Fibroblast of lung (primary cell): ENCODE measurements at places on chromosomes 4 and X.
A peak's percentile ranks its signal among the peaks of the same experiment; 100 is the strongest.

DNA sequence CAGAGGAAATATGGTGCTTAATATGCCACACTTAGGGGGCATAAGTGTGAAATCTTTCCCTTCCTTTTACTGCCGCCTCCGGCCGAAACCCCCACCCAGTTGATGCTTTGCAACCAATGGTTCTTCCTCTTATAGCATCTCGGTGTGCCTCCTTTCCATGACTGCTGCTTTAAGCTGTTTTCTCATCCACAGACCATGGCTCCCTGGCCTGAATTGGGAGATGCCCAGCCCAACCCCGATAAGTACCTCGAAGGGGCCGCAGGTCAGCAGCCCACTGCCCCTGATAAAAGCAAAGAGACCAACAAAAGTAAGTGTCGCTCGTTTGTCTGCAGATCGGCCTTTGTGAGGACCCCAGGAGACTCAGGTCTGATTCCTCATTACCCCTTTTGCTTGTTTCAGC lies 6.7 kb downstream of the SLC34A2 start:
- no peak for DNase-seq

GRCh38 chr4:139282721-139283075 lies 2.7 kb upstream of the MGARP start:
- no peak for DNase-seq

DNA sequence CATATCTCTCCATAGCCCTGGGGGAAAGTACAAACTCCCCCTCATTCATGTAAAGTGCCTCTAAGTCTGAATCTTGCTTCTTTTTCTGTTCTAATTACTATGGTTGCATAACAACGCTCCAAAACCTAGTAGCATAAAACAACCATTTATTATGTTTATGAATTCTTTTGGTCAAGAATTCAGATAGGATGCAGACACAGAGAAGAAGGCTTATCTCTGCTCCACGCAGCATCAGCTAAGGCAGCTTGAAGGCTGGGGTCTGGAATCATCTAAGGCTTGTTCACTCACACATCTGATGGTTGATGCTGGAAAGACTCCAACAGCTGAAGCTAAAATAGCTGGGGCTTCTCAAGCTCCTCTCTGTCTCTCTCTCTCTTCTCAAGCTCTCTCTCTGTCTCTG lies 564.5 kb downstream of the ZNF674 start:
- DNase-seq: no peak

- no peak for DNase-seq
Observed at GRCh38 chr4:122959441-122959840, 37.0 kb upstream of the NUDT6 start.

- peak; percentile 18 for DNase-seq
Observed at GRCh38 chrX:68072041-68072440, 361.3 kb downstream of the OPHN1 start.

- DNase-seq: no peak
Observed at GRCh38 chr4:85725721-85726170, 250.8 kb downstream of the ARHGAP24 start.

DNA sequence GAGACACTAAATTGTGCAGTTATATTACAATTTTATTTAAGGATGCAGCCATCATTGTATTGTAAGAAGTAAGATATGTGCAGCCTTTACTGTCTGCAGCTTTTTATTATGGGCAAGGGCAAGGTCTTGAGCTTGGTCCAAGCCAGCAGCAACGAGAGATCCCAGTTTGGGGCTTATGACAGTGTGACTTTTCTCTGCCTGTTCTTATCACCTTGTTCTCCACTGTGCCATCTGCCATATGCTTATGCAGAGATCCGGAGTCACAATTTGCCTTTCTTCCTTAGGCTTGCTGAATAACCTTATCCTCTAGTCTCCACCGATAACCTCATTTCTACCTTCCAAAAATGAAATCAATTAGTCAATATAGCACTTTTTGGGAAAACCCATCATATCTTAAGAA lies 30.4 kb downstream of the MAPK10 start:
- no peak for DNase-seq

- no peak for DNase-seq
Observed at GRCh38 chr4:131002132-131002531, 1906.2 kb downstream of the C4orf33 start.

- DNase-seq: peak; percentile 67
Observed at GRCh38 chr4:144787365-144788258, 141.7 kb downstream of the HHIP start.

- DNase-seq: peak; percentile 67
Observed at GRCh38 chr4:26238778-26239679, 81.8 kb upstream of the RBPJ start.

DNA sequence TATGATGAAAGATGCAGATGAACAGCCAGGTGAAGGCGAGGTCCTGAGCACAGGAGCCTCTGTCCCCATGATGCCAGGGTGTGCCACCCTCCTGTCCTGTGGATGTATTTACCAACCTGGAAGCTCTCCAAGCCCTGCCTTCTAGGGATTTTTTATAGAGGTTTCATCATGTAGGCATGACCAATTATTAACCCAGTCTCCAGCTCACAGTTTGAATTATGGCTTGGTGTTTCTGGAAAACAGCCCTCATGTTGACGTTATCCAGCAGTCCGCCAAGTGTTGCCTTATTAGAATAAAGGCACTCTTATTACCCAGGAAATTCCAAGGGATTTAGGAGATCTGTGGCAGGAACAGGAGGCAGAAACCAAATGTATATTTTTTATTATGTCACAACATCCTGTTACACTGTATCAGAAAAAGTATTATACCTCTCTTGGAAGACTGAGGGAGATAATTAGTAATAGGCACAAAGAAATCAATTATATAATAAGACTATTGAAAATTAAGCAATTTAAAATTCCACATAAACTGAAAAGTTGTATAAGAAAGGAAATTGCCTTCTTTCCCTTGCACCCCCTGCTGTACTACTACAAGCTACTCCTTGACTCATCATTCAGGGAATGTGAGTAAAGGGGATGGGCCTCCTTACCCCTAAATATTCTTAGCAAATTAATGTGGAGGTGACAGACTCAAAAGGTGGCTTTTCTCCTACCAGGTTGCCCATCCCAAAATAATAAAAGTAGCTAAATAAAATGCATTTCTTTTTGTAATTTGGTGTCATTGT lies 129.6 kb downstream of the ZNF330 start:
- peak; percentile 94 for DNase-seq

DNA sequence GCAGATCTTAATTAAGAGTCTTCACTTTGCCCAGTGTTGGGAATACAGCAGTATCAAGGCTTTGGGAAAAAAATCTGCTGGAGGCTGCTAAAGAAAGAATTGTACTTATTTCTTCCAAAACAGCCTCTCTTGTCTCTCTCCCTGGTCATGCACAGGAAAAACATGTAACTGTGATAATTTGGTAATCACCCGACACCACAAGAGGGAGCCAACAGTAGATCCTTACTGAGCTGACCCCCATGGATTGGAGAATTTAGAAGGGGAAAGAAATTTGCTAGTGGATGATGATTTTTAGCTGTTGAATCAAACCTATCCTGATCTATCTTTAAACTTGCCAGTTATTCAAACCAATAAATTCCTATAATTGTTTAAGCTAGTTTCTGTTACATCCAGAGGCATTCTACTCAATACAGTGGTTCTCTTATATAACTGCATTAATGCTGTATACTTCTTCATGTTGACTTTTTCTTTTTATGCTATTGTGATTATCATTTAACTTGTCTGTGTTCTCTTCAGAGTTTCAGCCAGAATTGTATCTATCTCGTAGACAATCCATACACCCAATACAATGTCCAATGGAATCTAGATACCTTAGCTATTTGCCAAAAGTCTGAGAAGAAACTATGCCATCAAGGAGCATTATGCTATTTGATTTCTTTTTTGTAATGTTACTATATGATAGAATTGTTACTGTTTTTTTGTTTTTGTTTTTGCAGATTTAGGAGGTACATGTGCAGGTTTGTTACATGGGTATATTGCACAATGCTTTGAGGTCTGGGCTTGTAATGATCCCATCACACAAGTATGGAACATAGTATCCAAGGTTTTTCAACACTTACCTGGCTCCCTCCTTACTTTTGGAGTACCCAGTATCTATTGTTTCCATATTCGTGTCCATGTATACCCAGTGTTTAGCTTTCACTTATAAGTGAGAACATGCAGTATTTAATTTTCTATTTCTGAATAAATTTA lies 31.3 kb upstream of the ARHGEF38 start:
- peak; percentile 42 for DNase-seq

GRCh38 chrX:23782455-23782854 lies 518 bp upstream of the SAT1 start:
- DNase-seq: no peak

GRCh38 chr4:104163820-104164219 lies 330.9 kb downstream of the CXXC4 start:
- DNase-seq: no peak

- DNase-seq: no peak
Observed at GRCh38 chr4:130124066-130124465, 1028.1 kb downstream of the C4orf33 start.

DNA sequence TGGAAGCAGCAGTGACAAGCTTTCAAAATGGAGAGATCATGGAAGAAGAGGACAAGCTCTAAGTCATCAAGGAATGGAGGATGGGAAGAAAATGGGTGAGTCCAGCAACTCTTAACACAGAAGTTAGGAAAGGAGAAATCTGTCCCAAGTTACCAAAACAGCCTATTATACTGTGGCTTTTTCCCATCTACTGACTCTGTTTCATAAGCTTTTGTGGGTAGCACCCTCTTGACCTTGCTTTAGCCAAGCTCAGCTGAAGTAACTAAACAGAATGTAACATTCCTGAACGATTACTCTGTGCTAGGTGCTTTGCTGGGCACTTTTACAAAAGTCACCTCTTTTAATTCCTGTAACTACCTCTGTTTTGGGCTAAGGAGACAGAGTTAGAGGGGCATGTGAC lies 54.9 kb downstream of the MAP7D2 start:
- peak; percentile 82 for DNase-seq

- DNase-seq: peak; percentile 83
Observed at GRCh38 chrX:31609130-31609529, 537.3 kb upstream of the FTHL17 start.

GRCh38 chr4:162456106-162456505 lies 292.3 kb upstream of the FSTL5 start:
- no peak for DNase-seq

DNA sequence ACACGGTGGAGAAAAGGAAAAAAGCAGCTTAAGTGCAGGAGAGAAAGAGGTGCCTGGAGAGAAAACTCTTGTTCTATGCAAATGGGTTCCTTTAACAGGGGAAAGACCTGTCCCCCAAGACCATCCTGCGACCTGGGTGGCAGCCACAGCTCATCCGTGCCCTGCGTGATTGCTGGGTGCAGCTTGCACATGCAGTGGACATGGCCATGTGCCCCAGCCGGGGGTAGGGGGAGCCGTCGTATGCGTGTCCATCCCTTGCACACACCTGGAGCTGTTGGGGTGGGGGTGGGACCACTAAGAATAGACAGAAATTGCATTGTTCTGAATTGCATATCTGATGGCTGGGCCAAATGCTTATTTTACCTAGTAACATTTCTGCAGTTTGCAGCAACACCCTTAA lies 171.9 kb downstream of the GUCY2F start:
- DNase-seq: no peak

DNA sequence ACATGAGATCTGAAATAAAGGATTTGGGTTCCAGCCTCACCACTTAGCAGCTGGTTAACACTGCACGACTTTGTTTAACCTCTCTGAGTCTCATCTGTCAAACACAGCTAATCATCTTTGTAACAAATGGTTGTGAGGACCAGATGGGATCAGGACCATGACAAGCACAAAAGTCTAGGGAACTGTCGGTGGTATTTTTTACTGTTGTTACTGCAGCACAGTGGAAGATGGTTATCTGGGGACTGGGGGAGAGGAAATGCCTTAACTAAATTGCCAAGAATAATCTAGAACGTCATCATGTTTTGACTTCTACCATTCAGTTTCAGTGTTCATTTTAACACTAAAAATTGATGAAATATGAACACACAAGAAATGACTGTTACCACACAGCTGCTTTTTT lies 99.5 kb downstream of the ADGRA3 start:
- DNase-seq: peak; percentile 76

DNA sequence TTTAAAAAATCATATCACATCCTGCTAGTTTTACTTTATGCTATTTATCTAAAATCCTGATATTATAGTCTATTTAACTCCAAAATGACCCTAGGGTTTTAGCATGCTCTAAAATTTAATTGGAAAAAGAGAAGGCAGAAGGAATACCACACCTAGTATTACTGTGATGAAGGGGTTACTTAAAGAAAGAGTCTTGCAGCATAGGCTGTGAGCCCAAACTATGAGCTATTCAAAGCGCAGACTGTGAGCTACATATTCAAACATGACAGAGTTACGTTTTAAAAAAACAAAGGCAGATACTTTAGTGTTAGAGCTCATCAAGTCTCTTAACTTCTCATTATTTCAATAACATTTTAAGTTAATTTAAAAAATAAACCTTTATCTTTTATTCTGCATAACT lies 247.7 kb upstream of the ETNPPL start:
- no peak for DNase-seq

DNA sequence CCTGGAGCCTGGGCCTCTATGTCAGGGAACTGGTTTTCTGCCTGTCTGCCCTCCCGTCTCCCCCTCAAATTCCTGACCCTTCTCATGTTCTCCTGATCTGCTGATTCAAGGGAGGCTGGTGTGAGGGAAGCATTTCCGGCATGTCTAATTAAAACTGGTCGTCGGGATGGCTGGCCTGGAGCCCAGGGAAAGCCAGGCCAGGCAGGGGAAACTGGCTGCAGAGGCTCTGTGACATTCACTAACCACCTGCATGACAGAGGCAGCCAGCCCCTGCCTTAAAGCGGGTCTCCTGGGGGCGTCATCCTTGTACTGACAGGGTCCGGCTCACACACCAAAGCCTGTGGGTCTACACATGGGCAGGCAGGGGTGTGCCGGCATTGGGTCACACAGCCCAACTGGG lies 35.2 kb downstream of the ABLIM2 start:
- DNase-seq: peak; percentile 39

DNA sequence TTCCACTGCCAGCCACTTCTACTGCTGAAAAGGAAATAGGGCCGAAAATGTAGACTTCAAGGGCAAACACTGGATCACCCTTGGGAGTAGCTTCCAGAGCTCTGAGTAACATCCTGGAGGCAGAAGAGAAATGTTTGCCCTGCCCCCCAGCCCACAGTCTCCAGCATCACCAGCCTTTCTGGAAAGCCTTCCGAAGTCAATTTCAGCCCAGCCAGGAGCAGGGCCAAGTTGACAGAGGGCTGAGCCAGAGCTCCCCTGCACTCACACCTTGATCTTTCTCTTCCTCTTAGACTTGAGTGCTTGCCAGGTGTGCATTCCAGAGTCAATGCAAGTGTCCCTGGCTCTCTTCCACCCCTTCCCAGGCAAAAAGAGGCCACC lies 35.2 kb downstream of the SLC25A5 start:
- DNase-seq: peak; percentile 73

GRCh38 chr4:176814770-176815169 lies 22.0 kb upstream of the VEGFC start:
- DNase-seq: peak; percentile 96

- DNase-seq: no peak
Observed at GRCh38 chr4:30656828-30657227, 63.3 kb upstream of the PCDH7 start.

GRCh38 chrX:38103857-38104812 lies 97.8 kb downstream of the SYTL5 start:
- no peak for DNase-seq
